ENCODE measurements at places on chromosomes 13 and 19.

DNA sequence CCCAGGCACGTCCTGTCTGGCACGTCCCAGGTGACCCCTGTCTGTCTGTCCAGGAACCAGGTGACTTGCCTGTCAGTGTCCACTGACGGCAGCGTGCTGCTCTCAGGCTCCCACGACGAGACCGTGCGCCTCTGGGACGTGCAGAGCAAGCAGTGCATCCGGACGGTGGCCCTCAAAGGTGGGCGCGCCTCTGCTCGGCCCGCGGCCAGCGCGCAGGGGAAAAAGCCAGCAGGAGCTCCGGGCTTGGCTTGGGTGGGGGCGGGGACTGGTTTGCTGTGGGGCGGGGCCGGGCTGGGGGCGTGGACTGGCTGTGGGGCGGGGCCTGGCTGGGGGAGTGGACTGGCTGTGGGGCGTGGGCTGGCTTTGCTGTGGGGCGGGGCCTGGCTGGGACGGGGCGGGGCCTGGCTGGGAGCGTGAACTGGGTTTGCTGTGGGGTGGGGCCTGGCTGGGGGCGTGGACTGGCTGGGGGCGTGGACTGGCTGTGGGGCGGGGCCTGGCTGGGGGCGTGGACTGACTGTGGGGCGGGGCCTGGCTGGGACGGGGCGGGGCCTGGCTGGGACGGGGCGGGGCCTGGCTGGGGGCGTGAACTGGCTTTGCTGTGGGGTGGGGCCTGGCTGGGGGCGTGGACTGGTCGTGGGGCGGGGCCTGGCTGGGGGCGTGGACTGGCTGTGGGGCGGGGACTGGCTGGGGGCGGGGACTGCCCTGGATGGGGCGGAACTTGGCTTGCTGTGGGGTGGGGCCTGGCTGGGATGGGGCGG, 7.2 kb downstream of the WDR18 start:
- no peak for DNase-seq

DNA sequence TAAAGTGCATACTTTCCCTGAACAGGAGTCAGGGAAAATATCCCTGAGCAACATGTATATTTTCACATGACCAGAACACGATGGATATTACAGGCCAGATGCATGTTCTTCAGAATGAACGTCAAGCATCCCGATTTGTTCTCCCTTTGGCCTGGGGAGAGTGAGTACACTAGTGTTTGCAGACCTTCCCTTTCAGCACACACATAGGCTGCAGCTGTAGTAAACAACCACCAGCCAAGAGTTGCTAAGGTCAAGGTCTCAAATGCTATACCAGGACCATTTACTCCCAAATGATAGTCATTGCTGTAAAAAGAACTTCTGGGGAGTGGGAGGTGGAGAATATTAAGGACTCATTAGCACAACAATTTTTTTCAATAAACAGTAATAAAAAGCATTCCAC, 3.0 kb downstream of the KLF12 start:
- DNase-seq, result no peak

- no peak for DNase-seq
Measured at GRCh38 chr13:82614086-82614485, 1268.2 kb downstream of the SLITRK1 start.

GRCh38 chr13:70864731-70865130, 756.5 kb upstream of the KLHL1 start:
- no peak for DNase-seq

All from right renal cortex interstitium (tissue), 3 donors.